ENCODE measurements at places on chromosomes 6 and 20.

DNA sequence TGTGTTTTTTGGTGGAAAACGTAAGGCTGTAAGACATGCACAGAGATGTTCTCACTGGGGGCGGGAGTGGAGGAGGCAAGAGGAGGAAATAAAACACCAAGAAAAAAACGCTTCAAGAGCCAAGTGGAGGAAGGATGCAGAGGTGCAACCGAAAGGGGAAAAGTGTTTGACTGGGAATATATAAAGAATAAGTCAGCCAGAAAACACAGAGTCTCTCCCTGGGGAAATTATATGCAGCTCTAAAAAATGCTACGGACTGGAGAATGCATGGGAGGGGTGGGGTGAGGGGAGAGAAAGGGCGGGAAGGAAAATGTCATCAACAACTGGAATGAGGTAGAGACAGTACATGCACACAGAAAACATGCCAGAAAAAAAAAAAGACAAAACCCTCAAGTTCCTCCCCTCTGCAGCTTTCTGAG lies 133.5 kb downstream of the SCML4 start:
- H3K4me1 ChIP-seq, result no peaks in the 10 kb centered on the region
- no peaks in the 10 kb centered on the region for H3K36me3 ChIP-seq
- H3K27me3 ChIP-seq, result peaks cover 13% of the 10 kb centered on the region
- no peak overlapping the region for H3K27ac ChIP-seq

- H3K27ac ChIP-seq, result no peak overlapping the region
- H3K4me3 ChIP-seq, result no peak overlapping the region
Observed at GRCh38 chr6:9143140-9143539, 707.8 kb upstream of the SLC35B3 start.

DNA sequence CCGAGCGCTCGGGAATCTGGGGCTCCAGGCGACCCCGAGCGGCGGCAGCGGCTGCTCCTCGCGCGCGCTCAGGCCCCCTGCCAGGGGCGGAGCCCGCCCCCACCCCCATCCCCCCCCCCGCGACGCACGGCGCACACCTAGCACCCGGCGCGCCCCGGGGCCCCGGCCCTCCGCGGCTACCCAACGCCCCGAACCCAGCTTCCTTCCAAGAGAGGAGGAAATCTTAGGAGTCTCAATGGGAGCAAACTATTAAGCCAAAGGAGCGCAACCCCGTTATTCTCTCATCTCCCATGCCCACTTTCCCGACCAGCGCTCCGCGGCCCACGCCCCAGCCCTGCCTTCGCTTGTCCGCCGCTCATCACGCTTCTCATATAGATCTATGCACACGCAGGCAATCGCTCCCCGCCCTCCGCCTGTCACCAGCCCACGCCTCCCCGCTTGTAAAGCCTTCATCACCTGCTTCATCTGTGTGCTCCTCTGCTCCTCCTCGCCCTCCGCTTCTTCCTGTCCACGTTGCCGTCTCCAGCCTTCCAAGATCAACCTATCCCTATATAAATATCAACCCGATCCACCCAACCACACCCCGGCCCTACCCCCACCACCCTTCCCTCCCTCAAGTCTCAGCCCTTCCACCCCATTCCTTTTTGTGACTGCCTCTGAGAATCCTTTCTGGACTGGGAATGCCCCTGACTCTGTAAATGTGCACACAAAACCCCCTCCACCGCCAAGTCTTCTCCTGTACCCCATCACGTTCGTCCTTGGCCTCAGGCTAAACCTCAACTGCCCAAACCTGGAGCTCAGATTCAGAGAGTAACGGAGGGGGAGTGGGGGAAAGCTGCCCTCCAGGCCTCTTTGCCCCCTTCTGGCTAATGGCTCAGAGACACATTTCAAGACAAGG lies at the start of gene DLK2:
Gene DLK2, minus strand, starts transcription at position 18 of the 898 bp plus-strand sequence. CDS start 723 bp downstream, outside the sequence.
- DNase-seq, result peak; percentile 42
- peak within 1 kb of the TSS; percentile 70 for H3K4me3 ChIP-seq
- peaks cover 44% of the 10 kb centered on the region for H3K36me3 ChIP-seq
- H3K27ac ChIP-seq, result peak within 1 kb of the TSS; percentile 75

GRCh38 chr6:64325093-64325492 lies 689.5 kb downstream of the PHF3 start:
- H3K27me3 ChIP-seq, result no peaks in the 10 kb centered on the region
- no peaks in the 10 kb centered on the region for H3K4me1 ChIP-seq
- no peaks in the 10 kb centered on the region for H3K36me3 ChIP-seq
- no peak for DNase-seq

- H3K27ac ChIP-seq, result no peak overlapping the region
- no peak for DNase-seq
- no peaks in the 10 kb centered on the region for H3K27me3 ChIP-seq
Observed at GRCh38 chr6:68159433-68159832, 475.6 kb upstream of the ADGRB3 start.

- DNase-seq, result no peak
- no peak overlapping the region for H3K4me3 ChIP-seq
- no peaks in the 10 kb centered on the region for H3K4me1 ChIP-seq
- H3K27ac ChIP-seq, result no peak overlapping the region
Observed at GRCh38 chr20:61789329-61789728, 276.4 kb downstream of the TAF4 start.

- peaks cover 16% of the 10 kb centered on the region for H3K4me1 ChIP-seq
- no peak overlapping the region for H3K4me3 ChIP-seq
- H3K36me3 ChIP-seq, result peaks cover 22% of the 10 kb centered on the region
- no peaks in the 10 kb centered on the region for H3K27me3 ChIP-seq
Observed at GRCh38 chr6:27016689-27017088, 230.8 kb upstream of the PRSS16 start.
